ENCODE measurements at places on chromosomes 4 and X.

- DNase-seq = no peak
Observed at GRCh38 chrX:150465881-150466775, 102.3 kb upstream of the MTM1 start.

DNA sequence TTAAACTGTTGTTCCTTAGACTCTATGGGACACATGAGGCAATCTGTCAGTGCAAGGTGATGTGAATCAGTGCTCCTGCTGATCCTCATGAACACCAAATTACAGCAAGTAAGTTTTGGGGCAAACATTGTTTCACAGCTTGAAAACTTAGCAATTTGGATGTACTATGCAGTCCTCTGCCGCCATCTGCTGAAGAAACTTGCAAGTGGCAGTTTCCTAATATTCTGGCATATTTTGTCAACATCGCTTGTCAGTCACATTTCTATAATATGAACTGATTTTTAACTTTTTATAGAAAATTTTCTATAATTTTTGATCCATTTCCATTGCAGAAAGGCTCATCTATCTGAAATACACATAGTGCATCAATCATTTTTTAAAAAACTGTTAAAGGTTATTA lies 56.3 kb downstream of the ZAR1 start:
- DNase-seq = peak; percentile 34

DNA sequence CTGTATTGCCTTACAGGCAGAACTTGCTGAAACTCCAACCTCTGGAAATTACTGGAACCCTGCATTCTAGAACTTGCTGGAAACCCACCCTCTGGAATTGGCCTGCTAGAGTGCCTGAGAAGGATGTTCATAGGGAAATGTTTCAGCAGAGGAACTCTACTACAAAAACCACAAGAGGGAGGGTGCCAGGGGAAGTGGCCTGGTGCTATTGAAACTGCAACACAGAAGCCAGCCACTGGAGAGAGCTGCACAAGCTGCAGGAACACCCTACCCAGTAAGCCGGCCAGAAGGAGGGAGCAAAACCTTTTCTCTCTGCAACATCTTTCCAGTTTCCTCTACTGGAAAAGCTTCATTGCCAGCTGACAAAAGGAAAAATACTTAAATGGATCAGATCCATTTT lies 2.5 kb upstream of the BRWD3 start:
- DNase-seq = peak; percentile 18

DNA sequence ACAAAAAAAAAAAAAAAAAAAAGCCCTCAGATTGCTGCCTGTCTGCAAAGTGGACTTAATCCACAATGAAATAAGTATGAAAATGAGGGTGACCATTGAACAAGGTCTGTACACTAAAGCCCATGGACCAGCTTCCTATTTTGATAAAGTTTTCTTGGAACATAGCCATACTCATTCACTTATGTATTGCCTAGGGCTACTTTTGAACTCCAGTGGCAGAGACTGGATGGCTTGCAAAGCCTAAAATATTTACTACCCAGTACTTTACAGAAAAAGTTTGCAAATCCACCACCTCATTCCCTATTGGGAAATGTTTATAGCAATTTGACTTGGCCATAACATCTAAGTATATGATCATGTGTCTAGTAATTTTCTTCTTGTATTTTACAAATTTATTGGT lies 481.7 kb downstream of the NAF1 start:
- DNase-seq = no peak

DNA sequence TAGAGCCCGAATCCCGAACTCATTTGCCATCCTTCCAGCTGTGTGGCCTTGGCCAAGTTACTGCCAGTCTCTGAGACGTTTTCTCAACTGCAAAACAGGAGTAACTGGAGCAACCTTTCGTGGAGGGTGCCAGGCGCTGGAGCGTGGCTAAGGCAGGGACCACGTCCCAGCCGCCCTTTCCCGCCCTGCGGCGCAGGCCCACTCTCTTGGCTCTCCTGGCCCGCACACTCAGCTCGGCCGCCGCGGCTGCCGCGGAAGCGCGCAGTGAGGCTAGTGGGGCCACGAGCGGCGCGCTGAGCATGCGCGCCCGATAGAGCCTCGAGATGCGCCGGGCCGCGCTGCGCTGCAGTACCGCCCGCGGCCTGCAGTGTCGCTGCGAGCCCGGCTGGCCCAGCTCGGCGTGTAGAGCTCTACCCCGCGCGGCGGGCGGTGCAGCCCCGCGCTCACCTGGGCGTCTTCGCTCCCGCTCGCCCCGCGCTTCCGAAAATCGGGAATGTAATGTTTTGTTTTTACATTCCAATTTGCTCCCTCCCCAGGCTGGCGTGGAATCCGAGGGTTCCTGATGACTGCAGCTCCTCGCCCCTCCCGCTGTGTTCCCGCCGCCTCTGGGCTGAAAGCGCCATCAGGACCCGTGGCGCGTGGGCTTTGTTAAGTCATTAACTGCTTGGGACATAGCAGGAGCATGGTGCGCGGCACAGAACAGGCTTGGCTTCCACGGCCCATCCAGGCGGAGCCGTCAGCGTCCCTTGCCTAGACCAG lies 4.0 kb upstream of the ZNF518B start:
- DNase-seq = peak; percentile 68

- no peak for DNase-seq
Observed at GRCh38 chrX:130714665-130715064, 188.3 kb downstream of the ENOX2 start.

DNA sequence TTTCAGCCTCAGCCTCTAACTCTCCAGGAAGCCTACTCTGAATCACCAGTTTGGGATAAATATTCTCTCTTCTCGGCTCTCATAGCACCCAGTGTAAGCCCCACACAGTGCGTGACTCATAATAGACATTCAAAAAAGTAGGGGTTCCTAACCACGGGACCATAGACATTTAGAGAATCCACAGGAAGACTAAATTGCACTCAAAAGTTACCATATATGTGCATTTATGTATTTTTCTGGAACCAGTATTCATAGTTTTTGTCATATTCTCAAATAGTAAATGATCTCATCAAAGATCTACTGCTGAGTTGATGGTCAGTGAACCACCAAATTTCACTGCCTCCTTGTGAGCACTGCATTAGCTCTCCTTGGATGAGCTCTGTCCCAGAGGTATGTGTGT lies 625.7 kb downstream of the SMARCA1 start:
- DNase-seq = peak; percentile 89

DNA sequence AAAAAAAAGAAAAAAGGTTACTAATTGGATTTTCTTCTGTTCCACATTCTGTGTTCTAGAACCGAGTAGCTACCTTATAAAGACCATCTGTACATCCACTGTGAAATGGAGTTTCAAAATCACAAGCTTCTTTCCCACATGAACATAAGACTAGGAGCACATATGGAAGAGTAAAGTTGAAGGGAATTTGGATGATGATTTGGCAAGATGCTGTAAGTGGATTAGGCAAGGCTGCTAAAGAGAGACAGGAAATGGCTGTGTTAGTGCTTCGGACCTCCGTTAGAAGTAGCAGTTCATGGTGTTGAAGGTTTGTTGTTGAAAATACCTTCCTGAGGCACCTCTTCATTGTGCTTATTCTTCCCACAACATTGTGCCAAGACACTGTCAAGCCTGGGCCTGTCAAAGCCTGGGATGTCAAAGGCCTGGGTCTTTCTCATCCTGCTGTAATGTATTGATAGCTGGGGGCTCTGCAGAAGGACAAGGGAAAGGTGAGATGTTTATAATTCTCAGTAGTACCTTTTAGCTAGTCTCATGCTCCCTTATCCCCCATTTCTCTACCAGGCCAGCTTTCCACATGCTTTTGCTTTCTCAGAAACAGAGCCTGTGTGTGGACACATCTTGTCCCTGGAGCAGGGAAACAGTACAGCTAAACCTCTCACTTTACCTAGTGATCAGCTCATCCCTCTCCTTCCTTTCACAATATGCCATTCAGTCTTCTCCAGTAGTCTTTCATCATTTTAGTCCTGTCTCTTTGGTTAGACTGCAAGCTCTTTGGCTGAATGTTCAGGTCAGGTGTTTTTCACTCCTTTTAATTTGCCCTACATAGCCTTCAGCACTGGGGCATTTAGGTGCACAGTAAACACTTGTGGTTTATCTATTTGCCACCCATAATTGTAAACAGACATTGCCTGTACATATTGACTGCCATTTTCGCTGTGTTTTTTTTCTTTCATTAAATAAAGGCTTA lies 37.9 kb upstream of the CYP2U1 start:
- peak; percentile 9 for DNase-seq

- DNase-seq = no peak
Observed at GRCh38 chrX:132169554-132169953, 41.7 kb upstream of the FRMD7 start.

DNA sequence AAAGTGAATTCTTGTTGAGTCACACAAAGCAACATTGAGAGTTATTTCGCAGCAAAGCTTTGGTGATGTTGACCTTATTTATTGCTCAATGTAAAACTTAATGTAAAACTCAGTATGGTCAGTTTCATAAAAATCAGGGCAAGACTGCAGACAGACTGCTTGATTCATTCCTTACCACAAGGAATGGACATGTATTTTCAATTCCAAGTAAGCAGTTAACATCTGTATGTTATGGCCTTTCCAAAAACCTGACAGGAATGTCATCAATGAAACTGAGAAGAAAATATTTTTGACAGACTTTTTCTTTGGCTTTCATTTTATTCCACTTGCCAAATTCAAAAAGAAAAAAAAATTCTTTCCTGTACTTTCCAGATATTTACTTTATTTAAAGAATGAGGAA lies 488.3 kb downstream of the ANKRD50 start:
- DNase-seq = no peak

GRCh38 chr4:183195534-183195933 lies 96.5 kb downstream of the WWC2 start:
- DNase-seq = no peak

Data from fibroblast of skin of back (primary cell).